ENCODE measurements at places on chromosomes 7 and 10.

GRCh38 chr7:128961030-128961659, 23.4 kb downstream of the IRF5 start:
- DNase-seq, result no peak

- no peak for DNase-seq
Measured at GRCh38 chr7:38801786-38802185, 107.2 kb downstream of the VPS41 start.

DNA sequence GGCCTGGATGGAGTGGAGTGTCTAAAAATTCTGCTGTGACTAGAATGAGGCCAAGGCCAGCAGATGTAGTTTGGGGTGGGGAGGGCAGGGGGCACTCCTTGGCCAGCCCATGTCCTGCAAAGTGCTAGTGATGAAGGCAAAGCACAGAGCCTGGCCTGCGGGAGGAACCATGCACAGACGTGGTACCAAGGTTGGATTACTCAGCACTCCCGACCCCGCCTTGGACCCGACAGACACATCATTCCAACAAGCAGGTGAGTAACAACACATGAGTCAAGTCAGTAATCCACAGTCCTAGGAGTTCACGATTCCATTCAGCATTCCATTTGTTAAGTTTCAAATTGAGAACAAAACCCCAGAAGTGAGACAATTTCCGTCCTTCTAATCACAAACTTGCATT, 317.3 kb downstream of the TCERG1L start:
- DNase-seq, result no peak

DNA sequence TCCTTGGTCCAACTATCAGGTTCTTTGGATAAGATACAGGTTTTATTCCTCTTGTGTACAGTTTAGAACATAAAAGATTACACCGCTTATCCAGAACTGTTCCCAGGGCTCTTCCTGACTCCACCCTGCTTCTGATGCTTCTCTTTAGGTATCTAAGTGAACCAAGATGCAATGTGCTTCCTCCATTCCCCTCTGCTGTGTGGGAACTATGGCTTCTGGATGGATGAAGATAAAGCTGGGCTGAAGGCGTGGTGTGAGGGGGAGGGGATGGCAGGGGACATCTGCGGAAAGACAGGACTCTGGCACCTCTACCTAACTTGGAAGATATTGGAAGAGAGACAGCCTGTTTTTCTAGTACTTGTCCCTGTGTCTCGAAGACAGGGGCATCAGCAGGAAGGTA, 209.9 kb upstream of the TBX20 start:
- DNase-seq, result no peak

- DNase-seq, result no peak
Measured at GRCh38 chr10:73167458-73167782, 388 bp downstream of the ECD start.

- no peak for DNase-seq
Measured at GRCh38 chr7:80773787-80774508, 135.5 kb downstream of the CD36 start.

DNA sequence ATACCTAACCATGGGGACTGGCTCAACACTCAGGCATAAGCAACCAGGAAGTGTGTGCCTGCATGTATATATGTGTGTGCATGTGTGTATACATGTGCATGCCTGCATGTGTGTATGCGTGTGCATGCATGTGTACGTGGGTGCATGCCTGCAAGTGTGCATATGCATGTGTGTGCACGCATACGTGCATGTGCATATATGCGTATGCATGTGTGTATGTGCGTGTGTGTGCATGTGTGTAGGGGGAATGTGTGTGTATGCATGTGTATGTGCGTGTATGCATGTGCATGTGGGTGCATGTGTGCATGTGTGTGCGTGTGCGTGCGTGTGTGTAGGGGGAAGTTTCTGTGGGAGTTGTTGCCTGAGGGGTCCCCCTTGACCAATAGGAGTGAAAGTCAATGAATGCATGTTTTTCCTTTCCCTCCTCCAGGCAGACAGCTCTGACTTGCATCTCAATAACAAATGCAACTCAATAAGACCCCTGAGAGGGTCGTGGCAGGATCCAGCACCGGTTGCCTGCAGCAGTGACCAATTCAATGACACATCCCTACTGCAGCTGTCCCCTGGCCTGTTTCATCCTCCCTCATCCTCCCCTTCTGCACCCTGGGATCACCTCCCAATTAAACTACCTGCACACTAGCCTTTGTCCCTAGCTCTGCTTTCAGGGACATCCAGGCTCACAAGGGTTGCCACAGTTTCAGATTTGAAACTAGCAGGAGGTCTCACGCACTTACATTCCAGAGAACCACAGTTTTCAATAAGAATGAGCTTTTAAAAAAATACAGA, 27.0 kb upstream of the FZD8 start:
- no peak for DNase-seq
